Iris pigment epithelial cell (primary cell): ENCODE measurements at places on chromosomes 3 and 15.
A peak's percentile ranks its signal among the peaks of the same experiment; 100 is the strongest.

- no peak for DNase-seq
These were observed 34.6 kb downstream of the FMN1 start for GRCh38 chr15:33159726-33160453.

DNA sequence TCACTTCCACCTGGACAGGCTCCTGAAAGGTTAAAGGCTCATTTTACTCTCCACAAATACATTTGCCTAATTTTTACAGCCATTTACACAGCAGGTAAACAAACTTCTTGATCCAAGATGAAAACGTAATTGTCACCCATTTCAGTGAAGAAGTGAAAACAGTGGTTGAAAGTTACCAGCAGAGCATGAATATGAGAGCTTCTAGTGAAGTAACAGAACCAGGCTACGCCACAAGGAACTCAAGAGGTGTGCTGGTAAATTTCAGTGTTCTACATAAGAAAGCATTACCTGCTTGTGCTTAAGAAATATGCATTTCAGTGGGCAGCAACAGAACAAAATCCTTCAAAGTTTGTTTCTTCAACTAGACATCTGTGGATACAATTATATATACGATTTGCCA lies 113.2 kb downstream of the MECOM start:
- no peak for DNase-seq

- no peak for DNase-seq
These were observed 66.7 kb upstream of the RBMS3 start for GRCh38 chr3:29214009-29214658.

GRCh38 chr3:9553021-9553947 lies at the start of gene LHFPL4:
TSS of gene LHFPL4 (minus strand) at chr3:9553822. CDS start at chr3:9552679, 1,143 bp downstream.
- no peak for DNase-seq

DNA sequence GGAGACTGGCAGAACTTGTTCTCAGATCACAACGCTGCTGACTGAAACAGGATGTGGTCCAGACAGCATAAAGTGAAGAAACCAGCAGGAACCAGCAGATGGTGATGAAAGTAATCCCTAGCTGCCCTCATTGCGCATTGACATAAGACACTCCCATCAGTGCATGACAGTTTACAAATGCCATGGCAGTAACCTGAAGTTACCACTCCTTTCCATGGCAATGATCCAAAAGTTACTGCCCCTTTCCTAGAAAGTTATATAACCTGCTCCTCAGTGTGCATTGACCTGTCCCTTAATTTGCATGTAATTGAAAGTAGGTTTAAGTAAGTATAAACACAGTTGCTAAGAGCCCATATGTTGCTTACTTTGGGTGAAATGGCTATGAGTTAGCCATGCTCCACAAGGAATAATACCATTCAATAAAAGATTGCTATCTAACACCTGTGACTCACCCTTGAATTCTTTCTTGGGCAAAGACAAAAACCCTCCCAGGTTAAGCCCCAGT lies 149.1 kb upstream of the CD96 start:
- DNase-seq = peak; percentile 14

GRCh38 chr3:24493746-24494617 lies 668 bp downstream of the THRB start:
- peak; percentile 47 for DNase-seq

GRCh38 chr15:47066392-47066791 lies 650.9 kb upstream of the SEMA6D start:
- DNase-seq = no peak

- no peak for DNase-seq
These were observed 30.2 kb upstream of the ATOSA start for GRCh38 chr15:52709187-52709981.

GRCh38 chr15:52246686-52247431 lies 48.7 kb downstream of the MYO5C start:
- DNase-seq = peak; percentile 98

DNA sequence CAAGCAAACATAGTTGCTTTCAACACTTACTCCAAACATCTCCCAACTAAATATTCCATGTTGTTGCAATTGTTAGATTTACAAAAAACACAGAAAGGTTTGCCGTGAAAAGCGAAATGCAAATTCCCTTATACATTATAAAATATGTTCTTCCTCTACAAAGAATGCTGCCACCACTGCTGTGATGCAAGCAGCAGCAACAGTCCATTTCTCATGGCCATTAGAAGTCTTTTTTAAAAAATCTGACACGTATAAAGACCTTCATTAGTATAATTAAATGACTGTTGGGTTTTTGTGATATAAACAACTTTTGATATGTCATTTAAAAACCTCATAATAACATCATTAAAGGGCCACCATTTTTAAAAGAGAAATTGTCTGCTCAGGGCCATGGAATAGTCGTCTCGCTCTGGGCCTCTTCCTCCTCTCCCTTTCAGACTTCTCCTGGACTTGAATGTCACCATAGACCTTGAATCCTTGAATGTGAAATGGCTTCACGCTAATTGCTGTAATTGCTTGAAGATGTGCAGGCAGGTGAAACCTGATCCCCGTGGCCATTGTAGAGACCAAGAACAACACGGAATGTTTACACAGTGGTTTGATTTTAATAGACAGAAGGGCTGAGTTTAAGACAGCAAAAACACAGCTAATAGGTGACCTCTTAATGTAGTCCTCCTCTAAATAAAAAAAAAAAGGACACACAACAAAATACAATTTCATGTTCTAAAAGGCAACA lies 450.4 kb downstream of the FOXP1 start:
- no peak for DNase-seq

DNA sequence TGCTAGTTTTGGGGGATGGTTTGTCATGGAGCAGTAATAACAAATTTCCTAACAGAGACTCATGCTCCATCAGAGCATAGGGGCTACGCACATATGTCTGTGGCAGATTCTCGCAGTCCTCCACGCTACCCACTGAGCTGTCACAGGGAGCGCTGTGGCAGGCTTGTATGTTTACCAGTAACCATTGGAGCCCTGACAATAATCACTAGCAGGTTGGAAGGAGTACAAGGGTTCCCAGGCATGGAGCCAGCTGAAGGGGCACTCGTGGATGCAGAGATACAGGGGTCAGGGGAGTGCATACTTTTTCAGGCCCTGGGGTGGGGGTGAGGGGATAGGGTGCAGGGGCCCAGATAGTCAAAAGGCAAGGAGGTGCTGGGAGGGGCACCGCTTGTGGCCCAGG lies 7.9 kb upstream of the GP9 start:
- no peak for DNase-seq

GRCh38 chr3:90007778-90008499 lies 900.5 kb downstream of the EPHA3 start:
- DNase-seq = no peak

GRCh38 chr3:22231061-22231460 lies 480.1 kb upstream of the ZNF385D start:
- DNase-seq = peak; percentile 31

DNA sequence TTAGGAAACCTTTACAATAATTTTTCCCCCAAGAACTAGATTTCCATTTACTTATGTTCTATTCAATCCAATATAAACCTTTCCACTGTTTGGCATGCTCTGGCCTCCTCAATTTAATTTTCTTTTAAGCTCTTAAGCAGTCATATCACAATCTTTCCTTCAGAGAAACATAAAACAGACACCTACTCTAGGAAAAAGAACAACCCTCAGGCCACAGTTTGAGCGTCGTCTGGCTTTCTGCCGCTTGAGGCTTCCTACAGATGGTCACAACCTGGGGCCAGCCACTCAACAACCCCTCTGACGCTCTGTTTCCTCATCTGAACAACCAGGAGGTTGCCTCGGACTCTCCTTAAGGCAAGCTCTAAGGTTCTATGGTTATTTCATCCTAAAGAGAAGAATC lies 143.3 kb downstream of the ADAMTS17 start:
- no peak for DNase-seq

- peak; percentile 88 for DNase-seq
These were observed 9.8 kb downstream of the HEG1 start for GRCh38 chr3:125045965-125046364.

- DNase-seq = no peak
These were observed 135.8 kb downstream of the CPNE4 start for GRCh38 chr3:131899021-131899420.

- no peak for DNase-seq
These were observed 230.6 kb upstream of the CNTN3 start for GRCh38 chr3:74845081-74845480.

DNA sequence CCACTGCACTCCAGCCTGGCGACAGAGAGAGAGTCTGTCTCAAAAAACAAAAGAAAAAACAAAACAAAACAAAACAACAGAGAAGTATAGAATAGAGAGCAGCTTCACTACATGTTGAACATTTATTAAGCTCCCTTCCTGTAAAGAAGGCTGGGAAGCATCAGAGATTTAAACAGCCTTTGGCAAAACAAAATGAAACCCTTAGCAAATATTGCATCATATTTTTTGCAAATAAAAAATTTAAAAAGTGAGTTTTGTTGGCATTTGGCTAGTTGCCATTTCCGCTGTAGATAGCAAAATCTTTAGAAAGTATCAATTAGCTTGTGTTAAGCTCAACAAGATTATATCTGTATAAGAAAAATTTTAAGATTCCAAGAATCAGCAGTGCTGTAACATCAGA lies 151.2 kb downstream of the SERPINI1 start:
- no peak for DNase-seq

DNA sequence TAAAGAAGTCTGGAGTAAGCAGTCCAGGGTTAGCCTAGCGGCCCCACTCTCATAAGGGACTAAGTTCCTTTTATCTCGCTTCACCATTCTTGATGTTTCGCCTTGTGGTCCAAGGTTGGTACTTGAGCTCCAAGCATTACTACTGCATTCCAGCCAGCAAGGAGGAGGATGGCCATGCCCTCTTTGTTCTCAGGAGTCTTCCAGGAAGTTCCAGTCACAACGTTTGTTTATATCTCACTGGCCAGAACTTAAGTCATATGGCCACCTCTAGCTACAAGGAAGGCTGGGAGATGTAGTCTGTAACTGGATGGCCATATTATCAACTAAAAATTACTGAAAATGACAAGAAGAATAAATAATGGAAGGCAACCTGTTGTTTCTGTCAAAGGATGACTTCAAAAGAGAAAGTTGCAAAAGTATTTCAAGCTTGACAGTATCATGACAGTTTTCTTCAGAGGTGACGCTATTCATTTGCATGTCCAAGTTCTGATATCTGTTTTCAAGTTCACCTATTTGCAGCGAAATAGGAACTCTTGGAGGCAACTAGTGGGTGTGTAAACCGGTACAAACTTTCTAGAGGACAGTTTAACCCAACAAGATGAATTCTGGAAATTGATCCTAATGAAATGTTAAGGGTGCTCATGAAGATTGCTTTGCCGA lies 118.6 kb downstream of the PGPEP1L start:
- peak; percentile 74 for DNase-seq

DNA sequence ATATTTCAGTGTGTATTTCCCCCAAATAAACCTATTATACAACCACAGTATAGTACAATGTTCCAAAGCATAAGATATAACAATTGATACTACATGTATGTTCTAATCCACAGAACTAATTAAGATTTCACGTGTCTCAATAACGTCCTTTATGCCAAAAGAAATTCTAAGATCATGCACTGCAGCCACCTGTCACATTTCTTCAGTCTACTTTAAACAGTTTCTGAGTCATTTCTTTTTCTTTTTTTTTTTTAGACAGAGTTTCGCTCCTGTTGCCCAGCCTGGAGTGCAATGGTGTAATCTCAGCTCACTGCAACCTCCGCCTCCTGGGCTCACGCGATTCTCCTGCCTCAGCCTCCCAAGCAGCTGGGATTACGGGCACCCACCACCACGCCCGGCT lies 190.2 kb downstream of the STAG1 start:
- no peak for DNase-seq

DNA sequence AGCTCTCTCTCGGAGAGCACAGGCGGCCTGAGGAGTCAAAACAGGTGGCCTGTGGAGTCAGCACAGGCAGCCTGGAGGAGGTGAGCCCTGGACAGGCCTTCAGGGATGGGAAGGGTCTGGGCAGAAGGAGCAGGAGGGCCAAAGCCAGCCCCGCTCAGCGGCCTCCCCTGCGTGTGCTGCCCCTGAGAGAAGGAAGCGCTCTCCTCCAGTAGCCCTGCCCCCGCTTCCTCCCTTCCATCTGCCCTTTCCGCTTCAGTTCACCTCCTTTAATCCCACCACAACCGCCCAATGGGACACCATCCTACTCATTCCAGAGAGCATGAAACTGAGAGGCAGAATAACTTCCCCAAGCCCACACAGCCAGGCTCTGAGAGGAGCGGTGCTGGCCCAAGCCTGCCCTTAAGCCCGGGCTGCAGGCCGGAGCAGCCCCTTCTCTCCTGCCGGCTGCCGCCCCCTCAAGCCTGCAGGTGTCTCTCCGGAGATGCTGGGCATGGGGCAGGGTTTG lies 3.2 kb upstream of the NR2E3 start:
- DNase-seq = peak; percentile 31

DNA sequence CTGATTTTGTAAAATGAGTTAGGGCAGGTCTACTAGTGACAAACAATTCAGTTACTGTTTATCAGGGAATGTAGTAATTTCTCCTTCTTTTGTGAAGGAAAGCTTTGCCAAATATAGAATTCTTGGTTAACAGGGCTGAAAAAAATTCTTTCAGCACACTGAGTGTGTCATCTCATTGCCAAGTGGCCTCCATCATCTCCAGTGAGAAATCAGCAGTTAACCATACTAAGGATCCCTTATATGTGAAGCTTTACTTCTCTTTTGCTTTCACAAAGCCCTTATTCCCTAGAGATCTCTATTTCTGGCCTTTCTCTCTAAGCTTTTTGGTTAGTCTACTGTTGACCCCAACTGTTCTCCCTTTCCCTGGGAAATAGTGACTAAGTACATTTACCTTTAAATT lies 269.1 kb downstream of the SCAPER start:
- DNase-seq = peak; percentile 3

DNA sequence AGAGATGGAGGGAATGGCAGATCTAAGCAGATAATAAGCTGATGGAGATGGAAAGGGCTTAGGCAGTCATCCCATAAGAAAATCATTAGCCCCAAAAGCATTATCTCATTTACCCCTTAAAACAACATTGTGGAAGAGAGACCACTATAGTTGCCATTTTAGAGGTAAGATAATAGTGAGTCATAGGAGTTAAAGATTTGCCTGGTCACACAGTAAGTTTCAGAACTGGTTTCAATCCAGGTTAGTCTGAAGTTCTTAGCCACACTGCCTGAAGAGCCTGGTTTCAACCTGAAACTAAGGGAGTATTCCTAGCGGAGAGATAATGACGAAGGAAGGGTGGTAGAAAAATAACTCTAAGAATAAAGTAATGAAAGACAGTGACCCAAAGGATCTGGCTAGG lies 13.0 kb upstream of the UBR1 start:
- no peak for DNase-seq

GRCh38 chr3:23166276-23166675 lies 36.9 kb upstream of the UBE2E2 start:
- no peak for DNase-seq

DNA sequence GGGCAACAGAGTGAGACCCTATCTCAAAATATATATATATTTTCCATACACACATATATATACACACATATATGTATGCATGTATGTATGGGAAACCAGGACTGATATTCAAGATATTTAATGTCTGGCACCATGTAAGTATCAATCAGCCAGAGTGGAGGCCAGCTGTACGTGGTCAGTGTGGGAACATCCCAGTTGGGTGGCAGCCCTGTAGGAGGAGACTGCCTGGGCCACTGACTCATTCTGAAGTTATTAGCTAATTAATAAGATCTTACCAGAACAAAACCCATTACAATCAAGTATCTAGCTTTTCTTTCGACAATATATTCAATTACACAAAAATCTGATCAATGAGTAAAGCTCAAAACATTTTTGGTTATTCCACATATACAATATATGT lies 85.1 kb upstream of the OCA2 start:
- DNase-seq = peak; percentile 40

GRCh38 chr15:53962646-53963561 lies 15.3 kb upstream of the UNC13C start:
- DNase-seq = peak; percentile 17

GRCh38 chr3:196311-197148 lies at the start of gene CHL1:
TSS of gene CHL1 (plus strand) at chr3:196763. CDS start at chr3:319777, 123,014 bp downstream.
- no peak for DNase-seq

- DNase-seq = peak; percentile 30
These were observed 92.9 kb downstream of the GPR156 start for GRCh38 chr3:120192159-120192558.
